Activated naive CD8-positive, alpha-beta T cell treated with anti-CD3 and anti-CD28 coated beads, Interleukin-2, amount 50 U/mL, for 16 hours (primary cell): ENCODE measurements at places on chromosomes 16 and 17.

- DNase-seq: no peak
Observed at GRCh38 chr17:79981661-79982101, 54.0 kb downstream of the TBC1D16 start.

DNA sequence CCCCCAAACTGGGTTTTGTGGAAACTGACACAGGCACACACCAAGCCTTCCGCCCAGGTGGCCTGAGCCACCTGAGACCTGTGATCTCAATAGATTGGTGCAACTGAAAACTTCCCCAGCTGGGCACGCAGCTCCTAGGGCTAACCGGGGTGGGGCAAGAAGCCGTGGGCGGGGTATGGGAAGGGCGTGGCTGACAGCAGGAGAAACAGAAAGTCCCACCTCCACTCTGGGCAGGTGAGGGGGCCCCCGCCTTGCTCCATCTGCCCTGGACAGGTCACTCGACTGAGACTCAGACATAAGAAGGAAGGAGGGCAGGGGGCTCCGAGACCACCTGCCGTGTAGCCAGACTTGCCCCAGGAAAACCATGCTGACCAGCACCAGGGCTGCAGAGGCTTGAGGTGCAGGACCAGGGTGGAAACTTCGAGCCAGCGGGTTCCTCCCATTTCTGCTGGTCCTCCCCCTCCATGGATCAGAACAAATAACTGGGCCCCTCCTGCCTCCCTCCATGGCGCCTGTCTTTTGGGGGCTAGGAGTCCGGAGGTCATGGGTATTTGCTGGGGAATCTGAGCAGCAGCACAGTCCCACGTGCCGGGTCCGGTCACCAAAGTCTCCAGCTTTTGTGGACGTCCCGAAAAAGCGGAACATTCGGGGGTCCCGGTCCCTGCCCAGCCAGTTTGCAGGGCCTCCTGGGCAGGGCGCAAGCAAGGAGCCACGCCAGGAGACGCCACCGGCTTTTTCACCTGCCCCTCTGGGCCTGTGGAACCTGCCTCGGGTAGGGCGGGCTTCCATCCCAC, 1.3 kb downstream of the TIMP2 start:
- DNase-seq: peak; percentile 21

DNA sequence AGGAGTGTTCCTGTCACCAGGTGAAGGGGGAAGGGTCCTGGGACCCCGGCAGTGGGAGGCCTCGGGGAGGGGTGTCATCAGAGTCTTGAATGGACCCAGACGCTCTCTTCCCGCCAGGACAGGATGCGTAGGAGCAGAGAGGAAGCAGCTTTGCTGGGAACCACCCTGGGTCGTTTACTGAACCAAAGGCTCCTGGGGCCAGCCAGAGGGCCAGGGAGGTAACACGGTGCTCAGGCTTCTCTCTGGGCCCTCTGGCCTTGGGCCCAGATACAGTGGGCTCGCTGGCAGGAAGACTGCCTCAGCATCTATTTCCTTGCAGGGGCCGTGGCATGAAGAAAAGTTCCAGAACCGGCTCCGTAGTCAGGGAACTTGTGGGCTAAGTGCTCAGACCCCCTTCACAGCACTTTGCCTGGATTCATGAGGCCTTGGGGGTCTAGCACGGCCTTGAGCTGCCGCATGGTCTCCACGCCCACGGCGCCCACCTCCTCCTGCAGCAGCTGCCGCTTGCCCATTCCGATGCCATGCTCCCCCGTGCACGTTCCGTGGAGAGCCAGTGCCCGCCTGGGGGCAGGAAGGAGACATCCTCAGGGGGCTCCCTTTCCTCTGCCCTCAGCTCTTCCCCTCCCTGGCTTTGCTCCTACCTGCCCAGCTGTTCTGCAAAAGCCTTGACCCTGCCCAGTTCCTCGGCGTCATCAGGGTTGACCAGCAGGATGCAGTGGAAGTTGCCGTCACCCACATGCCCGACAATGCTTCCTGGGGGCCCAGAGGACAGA, 4.4 kb downstream of the LDHD start:
- DNase-seq: no peak

DNA sequence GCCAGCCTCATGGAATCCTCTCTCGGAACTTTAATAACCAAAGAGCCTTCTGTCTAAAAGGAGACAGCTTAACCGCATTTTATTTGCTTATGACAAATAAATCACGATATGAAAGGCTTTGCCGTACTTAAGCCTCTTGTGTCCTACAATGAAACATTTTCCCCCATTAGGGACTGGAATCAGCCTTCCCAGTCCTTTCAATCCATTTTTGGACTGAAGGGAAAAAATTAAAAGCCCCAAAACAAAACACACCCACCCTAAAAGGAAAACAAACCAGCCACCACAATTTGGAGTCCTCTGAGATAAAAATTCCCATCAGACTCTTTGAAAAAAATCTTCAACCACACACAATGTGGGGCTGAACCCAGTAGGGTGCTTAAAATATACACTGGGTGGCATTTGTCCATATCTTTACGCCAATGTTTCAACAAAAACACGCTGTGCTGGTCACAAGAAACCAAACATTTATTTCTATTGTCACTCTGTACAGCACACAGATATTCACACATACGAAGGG, 3.0 kb downstream of the HOXB4 start:
- DNase-seq: no peak

DNA sequence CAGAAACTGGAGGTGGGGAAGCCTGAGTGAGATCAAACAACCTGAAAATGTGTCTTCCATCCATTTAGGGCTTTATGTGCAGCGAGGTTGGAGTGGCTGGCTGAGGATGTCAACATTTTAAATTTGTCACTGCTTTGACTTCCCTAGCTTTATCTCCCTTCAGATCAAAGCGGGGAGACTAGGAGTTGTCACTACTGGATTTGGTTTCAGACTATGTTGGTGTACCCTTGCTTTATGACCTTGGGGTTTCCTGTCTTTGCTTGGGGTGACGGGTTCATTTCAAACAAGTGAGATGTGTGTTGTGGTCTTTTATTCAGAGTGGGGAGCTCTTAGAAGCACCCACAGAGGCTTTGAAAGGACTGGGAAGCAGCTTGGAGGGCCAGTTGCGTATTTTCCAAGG, 25.6 kb downstream of the MSI2 start:
- no peak for DNase-seq

DNA sequence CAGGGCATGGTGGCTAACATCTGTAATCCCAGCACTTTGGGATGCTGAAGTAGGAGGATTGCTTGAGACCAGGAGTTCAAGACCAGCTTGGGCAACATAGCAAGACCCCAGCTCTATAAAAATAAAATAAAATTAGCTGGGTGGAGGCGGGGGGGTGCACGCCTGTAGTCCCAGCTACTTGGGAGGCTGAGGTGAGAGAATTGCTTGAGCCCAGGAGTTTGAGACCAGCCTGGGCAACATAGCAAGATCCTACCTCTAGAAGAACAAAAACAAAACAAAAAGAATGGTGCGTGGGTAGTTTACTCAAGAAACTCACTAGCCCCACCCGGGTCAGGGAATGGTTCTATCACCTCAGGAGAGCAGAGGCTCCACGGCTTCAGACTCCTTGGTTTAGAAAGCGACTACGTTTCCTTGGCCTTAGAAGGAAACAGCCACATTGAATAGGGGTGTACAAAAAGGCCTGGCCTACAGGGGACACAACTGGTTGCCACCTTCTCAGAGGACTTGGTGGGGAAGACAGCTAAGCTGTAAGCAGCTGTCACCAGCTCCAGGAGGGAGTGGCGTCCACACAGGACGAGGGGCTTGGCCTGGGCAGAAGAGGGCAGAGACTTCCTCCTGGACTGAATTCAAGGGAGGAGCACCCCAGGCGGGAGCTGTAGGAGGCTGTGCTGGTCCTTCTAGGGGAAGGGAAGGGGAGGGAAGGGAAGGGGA, 716 bp downstream of the TK1 start:
- no peak for DNase-seq

DNA sequence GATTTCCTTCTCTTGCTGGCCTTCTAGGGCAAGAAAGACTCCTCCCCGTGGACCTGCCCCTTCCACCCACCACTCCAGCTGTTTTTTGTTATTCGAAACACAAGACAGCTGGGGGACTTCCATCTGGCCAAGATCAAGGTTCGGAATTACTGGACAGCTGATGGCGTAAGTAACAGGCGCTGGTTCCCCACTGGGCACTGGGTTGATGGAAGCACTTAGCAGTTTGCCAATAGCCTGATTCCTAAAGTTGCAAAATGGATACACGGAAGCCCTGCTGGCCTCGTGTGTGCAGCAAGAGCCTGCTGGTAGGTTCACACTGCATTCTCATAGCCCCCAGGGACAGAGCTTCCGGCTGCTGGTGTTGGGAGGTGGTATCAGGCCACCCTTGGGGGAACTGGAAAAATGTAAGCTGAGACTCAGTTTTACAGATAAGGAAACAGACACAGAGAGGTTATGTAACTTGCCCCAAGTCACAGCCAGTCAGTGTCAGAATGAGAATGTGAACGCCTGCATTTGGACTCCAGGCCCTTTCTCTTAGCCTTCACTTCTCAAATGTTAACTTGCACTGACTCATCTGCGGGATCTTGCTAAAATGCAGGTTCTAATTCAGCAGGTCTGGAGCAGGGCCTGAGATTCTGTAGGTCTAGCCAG, 171.7 kb downstream of the KATNIP start:
- no peak for DNase-seq
